Stimulated activated CD4-positive, alpha-beta T cell treated with anti-CD3 and anti-CD28 coated beads, Interleukin-1b, Interleukin-23, amount 100 ng/mL, for 48 hours (primary cell): ENCODE measurements at places on chromosomes 2 and 18.

- DNase-seq, result no peak
These were observed 8.3 kb downstream of the ARHGAP28 start for GRCh38 chr18:6737833-6738232.

DNA sequence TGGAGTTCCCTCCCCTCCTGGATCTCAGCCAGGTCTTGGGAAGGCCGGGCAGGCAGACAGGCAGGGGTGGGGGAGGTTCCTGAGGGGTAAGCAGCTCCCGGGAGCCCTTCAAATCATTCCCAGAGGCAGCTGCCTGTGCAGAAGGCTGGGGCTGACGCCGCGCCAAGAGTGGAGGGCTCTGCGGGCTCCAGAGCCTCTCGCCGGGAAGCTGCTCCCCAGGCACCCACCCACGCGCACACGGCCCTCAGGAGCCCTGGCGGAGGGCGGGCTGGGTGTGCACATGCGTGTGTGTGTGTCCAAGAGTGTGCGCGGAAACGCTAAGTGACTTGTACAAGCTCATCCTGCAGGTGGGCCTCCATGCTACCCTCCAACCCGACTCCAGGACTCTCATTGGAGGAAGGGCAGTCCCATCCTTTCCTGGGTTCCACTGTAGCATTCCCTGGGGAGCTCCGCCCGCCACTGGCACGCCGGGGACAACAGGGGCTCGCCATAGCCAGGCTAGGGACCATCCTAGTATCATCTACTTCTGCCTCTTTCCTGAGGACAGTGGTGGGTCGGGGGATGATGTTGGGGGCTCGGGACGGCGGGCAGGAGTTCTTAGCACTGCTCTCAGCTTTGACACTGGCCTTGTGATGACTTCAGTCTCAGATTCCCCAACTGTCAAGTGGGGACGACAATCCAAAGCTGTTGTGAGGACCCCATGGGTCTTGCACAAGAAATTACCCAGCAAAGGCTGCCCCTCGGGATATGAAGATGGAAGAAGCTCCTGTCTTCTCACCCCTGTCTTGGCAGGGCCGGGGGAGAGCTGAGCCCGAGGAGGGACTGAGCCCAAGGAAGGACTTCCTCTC lies 50.3 kb downstream of the INHBB start:
- no peak for DNase-seq

- DNase-seq, result no peak
These were observed 9.1 kb downstream of the LCLAT1 start for GRCh38 chr2:30456106-30456505.

DNA sequence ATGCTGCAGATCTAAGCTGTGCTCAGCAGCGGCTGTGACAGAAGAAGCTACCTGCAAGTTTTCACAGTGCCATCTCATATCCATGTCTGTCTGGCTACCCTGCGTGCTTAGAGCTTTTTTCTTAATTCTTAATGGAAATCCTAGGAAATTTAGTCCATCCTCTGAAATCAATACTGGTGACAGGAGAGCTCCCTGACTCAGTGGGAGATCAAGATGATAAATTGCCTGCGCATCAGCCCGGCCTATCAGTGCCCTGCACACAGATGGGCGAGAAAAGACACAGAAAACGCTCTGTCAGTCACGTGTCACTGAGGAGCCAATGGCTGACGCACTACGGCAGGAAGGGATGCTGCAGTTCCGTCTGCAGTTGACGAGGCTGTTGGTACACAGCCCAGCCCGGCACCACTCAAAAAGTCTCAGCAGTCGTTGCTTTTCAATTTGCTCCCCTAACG lies 819.6 kb upstream of the FSHR start:
- DNase-seq, result peak; percentile 59

- no peak for DNase-seq
These were observed 80.0 kb downstream of the APOB start for GRCh38 chr2:20963867-20964266.

DNA sequence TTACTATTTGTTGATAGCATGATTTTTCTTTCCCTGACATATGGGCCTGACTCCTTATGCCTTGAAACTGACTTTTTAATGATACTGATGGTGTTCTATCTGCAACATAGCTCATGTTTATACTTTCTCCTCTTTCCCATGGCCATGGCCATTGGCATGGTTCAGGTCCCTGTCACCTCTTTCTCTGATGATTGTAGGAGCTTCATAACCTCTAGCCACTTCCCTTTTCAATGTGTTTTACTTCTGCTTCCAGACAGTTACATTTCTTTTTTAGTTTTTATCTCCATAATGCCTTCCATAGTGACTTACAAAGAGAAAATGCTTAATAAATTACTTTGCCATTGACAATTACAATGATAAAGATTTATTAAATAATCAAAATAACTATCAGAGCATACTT lies 177.9 kb upstream of the SETBP1 start:
- no peak for DNase-seq

- no peak for DNase-seq
These were observed 78.2 kb upstream of the UGP2 start for GRCh38 chr2:63763391-63763941.

DNA sequence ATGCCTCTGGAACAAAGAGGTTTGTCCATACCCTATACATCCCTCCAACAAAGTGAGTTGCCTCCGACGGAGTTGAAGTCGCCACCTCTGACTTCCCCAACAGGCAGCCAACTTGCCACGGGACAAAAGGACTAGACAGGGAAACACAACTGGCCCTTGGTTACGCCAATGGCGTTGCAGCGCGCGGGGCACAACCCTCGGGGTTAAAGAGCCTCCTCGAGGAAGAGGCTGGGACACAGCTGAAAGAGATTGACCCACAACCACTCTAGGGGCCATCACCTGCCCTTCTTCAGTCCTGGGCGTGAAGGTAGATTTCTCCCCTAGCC lies 545 bp downstream of the GTF3C2 start:
- DNase-seq, result no peak

GRCh38 chr2:124024561-124025170 lies 421 bp upstream of the CNTNAP5 start:
- no peak for DNase-seq
